ENCODE measurements at places on chromosomes 6 and 20.
A peak's percentile ranks its signal among the peaks of the same experiment; 100 is the strongest.

DNA sequence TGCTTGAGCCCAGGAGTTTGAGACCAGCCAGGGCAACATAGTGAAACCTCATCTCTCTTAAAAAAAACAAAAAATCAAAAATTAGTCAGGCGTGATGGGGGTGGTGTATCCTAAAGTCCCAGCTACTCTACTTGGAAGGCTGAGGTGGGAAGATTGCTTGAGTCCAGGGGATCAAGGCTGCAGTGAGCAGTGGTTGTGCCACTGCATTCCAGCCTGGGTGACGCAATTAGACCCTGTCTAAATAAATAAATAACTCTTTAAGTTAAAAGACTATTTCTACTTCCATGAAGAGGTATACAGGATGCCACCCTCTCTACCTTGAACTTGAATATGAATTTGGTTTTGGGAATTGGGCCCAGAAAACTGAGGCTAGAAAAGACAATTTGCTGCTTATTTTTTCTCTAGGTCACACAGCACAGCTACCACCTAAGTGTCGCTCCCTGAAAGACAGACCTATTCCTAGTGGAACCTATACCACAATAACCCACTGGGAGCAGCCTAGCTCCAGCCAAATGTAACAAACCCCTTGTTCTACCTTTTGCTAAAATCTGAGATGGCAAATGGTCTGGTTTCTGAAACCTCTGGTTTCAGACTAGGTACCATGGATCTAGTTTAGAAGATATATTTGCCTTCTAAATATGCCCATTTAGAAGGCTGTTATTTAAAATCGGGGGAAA, 35.2 kb downstream of the HMGCLL1 start:
- no peak for DNase-seq

DNA sequence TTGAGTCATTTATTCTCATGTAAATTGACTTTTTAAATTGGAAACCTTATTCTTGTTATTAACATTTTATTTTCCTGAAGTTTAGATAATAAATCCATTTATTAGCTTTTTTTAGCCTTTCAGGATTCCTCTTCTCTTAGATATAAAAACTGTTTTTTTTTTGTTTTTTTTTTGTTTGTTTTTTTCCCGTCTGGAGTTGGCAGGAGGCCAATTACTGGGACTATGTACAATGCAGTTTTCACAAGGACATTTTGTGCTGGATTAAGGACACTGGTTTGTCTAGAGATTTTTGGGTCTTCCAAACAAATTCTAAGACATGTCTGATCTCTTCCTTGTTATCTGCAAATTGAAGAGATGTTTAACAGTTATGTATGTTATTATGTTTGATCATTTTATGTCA, 1.3 kb downstream of the BTNL2 start:
- no peak for DNase-seq

- no peak for DNase-seq
Measured at GRCh38 chr6:108295676-108296075, 822 bp downstream of the AFG1L start.

GRCh38 chr20:57999465-58000111, 228.9 kb downstream of the ANKRD60 start:
- no peak for DNase-seq

DNA sequence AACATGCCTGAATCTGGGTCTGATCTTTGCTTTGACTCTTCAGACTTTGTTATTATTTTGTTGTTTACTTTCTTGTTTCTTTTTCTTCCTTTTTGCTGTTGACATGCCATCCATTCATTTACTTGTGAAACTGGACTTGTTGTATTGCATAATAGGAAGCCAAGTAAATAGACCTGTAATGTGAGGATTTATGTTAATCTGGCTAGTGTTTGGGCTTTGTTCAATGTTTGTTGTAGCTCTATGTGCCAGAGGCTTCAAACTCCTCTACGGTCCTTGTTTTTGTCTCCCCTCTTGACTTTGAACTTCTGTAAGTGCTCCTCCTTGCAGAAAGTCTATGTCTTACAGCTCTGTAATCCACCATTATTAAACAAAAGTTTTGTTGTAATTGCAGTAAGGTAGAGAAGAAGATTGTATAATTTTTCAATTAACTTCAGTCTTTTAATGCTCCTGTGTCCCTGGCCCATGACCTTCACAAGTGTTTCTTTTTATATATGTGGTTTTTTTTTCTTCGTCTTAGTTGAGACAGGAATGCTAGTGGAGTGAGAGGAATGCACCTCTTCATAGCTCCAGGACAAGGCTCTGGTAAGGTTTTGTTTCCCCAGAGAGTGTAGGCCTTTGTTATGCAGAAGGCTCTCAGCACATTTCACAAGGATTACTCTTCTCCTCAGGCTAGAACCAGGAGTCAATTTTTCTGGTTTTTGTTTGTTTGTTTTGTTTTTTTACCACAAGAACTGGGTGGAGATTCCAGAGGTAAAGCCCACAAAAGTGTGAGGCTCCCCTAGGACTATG, 1061.8 kb upstream of the CITED2 start:
- DNase-seq = peak; percentile 95

- no peak for DNase-seq
Measured at GRCh38 chr6:163319609-163320366, 94.7 kb upstream of the QKI start.

DNA sequence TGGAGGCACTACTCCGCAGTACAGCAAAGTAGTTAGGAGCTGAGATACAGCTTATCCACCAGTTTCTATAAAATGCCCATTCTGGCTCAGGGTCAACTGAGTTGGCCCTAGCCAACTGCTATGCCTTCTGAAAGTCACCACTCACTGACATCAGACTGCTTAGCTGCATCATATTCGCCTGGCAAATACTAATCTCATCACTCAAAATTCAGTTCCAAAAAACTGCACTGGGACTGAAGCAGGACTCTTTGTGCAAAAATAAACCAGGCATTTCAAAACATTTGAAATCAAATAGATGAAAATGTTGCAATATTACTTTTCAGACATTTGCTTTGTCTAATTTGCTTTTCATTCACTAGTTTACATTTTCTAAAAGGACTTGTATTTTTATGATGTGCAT, 230.0 kb downstream of the ALDH8A1 start:
- no peak for DNase-seq

All from AG09309 (cell line).